ENCODE measurements at places on chromosomes 12 and 14.

DNA sequence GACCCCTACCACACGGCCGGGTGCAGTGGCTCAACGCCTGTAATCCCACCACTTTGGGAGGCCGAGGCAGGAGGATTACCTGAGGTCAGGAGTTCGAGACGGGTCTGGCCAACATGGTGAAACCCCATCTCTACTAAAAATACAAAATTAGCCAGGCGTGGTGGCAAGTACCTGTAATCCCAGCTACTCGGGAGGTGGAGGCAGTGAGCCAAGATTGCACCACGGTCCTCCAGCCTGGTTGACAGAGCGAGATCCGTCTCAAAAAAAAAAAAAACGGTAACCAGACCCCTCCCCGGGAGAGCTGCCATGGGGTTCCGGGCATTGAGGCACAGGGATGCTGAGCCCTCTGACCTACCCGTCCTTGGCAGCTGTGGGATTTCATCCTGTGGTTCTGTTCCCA is 21.8 kb downstream of the BCL7A start:
- no peak for DNase-seq

DNA sequence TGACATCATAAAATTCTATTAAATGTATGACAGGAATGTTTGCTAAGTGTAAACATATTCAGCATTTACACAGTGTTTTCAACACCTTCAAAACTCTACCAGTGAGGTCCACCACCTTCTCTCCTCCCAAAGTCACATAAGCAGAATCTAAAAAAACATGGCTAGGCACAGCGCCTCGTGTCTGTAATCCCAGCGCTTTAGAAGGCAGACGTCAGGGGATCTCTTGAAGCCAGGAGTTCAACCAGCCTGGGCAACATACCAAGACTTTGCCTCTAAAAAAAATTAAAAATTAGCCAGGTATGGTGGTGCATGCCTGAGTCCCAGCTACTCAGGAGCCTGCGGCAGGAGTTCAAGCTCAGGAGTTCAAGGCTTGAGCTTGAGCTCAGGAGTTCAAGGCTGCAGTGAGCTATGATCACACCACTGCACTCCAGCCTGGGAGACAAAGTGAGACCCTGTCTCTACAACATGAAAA is 30.0 kb downstream of the NUMB start:
- DNase-seq: no peak

- DNase-seq: no peak
Measured at GRCh38 chr12:125202421-125202820, 137.2 kb downstream of the AACS start.

DNA sequence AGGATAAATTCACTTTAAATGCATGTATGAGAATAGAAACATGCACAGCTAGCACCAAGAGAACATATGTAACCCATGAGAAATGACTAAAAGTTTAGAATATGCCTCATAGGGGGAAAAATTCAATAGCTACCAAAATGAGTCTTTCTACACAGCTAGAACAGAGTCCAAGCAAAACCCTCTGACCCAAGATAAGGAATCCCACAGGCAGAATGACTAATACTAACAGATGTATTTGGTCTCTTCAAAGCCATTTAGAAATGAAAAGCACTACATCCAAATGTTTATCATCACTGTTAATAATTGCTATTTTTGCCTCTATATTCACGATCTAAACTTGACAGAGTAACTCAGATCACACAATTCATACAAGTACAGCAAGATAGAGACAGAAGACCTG is 44.0 kb downstream of the KICS2 start:
- DNase-seq: no peak

DNA sequence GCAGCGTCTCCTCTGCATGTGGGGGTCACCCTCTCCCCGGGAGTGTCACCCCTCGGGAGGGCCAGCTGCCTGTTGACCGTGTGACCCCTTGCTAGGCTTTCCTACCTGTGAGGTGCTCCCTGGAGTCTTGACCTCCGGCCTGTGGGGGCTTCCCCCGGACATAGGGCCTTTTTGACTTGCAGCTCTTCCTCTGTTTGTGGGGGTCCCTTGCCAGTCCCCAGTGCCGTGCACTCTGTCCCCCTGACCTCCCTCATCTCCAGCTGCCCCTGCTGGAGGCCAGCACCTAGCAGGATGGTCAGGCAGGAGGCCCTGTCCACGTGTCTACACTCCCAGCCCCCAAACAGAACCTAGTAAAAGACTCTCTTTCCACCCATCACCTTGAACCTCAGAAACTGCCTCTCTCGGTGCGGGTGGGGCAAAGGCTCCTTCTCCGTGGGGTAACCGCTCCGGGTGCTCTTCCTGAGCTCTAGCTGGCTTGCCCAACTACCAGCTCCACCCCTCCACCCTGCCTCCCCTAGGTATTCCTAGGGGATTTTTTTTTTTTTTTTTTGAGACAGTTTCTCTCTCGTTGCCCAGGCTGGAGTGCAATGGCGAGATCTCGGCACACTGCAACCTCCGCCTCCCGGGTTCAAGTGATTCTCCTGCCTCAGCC is 810 bp downstream of the AACS start:
- DNase-seq: no peak

DNA sequence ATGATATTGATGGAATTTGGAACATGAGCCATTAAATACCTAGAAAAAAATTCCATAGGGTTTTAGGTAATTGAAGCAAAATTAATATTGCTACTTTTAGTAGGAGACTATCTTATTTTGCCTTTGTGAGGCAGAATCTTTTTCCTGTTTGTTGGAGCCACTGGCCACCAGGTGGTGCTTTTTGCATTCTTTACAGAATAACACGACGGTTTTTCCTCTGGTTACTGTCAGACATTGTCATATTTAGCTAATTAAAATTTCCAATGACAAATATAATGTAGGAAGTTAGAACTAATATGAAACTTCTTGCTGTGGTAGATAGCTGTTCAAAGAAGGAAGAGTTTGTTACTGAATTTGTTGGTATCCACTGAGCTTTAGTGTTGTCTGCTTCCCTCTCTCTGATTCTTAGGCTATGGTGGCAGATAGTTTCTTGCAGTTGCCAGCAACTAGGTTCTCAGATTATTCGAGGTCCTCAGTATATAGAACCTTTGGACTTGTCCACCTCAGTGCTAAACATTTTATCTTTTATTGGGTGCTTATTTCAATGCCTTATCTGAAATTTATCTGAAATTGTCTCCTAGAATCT is 25.7 kb downstream of the RAB21 start:
- peak; percentile 12 for DNase-seq

GRCh38 chr12:75602106-75602505 is 90.7 kb upstream of the KRR1 start:
- DNase-seq: no peak

DNA sequence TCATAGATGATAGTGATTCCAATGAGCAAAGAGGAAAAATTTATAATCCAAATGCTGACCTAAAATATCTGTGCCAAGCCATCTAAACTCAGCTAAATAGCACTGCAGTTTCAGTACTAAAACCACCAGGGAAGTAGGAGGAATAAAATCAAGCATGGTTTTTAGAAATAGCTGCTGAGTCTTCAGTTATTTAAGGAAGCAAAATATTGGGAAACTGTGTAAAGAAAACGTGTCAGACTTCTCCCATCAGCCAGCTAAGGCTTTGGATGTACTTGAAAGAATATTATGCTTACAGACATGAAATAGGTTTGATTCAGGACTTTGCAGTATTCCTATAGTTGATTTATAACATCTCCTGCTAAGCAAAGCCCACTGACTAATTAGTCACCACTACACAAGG is 24.7 kb downstream of the CLEC2D start:
- no peak for DNase-seq

- no peak for DNase-seq
Measured at GRCh38 chr14:72736308-72736707, 157.6 kb downstream of the DPF3 start.

DNA sequence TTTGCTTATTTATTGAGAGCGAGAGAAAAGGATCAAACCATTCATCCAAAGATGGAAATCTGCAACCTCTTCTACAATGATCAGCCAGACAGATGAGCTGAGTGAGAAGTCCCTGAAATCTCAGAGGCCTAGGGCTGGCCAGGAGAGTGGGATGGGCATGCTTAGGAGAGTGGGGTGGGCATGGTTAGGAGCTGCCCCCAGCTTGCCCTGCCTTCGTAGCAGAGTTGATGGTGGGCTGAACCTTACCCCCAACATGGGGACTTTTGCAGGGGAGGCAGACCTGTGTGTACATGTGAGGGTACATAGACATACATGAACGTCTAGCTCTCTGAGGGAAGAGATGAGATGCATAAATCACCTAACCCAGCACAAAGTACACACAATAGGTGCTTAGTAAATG is 95.7 kb upstream of the ESRRB start:
- no peak for DNase-seq

GRCh38 chr14:81765651-81766275 is 232.1 kb upstream of the SEL1L start:
- no peak for DNase-seq

DNA sequence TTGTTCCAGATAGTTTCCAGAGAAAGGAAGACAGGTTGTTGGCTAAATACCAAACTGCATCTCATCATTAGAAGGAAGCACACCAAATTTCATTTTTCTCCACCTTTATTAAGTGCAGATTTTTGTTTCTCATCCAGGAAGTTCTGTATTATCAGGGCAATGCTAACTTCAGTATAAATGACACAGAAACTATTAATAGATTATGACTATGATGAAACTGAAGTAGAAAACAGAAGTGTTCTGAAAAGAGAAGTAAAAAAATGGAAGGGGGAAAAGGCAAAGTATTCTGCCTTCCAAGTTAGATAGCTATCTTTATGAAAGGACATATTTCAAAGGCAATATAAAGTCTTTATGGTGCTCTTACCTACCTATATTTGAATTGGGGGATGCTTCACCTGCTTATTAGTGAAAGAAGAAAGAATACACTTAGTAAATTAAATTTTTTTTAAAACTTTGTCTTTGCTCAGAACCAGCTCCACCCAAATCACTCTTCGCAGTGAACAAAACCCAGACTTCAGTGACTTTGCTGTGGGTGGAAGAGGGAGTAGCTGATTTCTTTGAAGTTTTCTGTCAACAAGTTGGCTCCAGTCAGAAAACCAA is 223.9 kb downstream of the PTPRO start:
- peak; percentile 39 for DNase-seq

GRCh38 chr12:85741046-85741445 is 95.2 kb downstream of the RASSF9 start:
- DNase-seq: no peak

DNA sequence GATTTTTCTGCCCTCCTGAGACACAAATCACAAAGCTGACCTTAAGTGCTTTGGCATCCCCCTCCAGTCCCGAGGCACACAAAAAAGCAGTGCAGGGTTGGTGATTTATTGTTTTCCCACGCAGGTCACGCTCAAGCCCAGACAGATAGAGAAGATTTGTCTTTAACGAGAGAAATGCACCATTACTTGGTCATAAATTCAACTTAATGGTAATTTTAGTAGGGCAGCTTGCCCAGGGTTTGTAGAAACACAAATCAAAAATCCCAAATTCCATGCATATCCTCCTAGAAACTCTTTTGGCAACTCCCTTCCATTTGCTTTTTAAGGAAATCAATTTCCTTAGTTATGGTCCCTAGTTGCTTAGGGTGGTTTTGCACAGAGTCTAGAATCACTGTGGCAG is 132.6 kb downstream of the IGF1 start:
- no peak for DNase-seq

DNA sequence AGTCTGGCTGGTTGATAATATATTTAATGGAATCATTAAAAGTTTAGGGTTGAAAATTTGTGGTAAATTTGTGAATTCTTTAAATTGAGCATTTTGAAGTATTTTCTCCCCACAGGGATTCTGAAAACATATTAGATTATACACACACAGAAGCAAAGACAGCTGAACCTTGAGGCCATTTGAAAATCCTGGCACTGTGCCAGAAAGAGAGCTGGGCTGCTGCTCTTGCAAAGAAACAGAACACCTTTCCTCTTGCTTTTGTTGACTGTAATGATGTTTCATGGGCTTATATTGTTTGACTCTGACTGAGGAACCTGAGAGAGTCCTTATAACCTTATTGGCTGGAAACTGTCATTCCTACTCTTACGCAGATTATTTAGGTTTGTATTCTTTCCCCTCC is 4.8 kb downstream of the RNF34 start:
- DNase-seq: no peak

Measured in CD4-positive, alpha-beta T cell treated with Interferon gamma for 1 hour (primary cell).